ENCODE measurements at places on chromosomes 1 and 21.

- DNase-seq: no peak
Measured at GRCh38 chr1:11530731-11531311, 51.9 kb downstream of the DISP3 start.

DNA sequence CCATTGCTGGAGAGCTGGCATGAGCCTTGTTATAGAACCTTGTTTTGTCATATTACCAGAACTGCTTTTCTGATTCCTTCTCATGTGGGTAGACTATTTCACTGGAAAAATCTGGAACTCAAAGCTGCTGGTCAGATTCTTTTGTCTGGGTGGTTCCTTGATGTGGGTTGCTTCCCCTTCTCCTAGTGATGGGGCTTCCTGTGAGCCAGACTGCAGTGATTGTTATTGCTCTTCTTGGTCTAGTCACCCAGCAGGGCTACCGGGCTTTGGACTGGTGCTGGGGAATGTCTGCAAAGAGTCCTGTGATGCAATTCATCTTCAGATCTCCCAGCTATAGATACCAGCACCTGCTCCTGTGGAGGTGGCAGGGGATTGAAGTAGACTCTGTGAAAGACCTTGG lies 59.4 kb downstream of the GPR137B start:
- DNase-seq: no peak

DNA sequence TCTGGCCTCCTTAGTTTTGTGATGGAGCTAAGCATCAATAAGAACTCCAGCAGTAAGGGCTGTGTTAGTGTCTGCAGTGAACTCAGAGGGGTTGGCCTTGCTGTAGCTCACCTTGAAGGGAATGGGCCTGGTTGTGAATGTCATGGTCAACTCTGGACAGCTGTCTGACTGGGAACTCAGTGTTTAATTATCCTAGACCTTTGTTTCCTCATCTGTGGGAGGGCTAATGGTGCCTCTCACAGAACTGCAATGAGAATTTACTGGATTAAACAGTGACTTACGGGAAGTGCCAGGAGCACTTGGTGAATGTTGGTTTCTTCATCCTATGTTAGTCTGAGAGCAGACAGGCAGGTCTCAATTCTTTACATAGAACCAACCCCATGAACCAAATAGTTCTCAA lies 23.7 kb downstream of the HMGCS2 start:
- DNase-seq: no peak

GRCh38 chr1:162020150-162020549 lies 3.5 kb downstream of the OLFML2B start:
- DNase-seq: no peak

- peak; percentile 15 for DNase-seq
Measured at GRCh38 chr1:159197561-159198557, 6.8 kb upstream of the ACKR1 start.

DNA sequence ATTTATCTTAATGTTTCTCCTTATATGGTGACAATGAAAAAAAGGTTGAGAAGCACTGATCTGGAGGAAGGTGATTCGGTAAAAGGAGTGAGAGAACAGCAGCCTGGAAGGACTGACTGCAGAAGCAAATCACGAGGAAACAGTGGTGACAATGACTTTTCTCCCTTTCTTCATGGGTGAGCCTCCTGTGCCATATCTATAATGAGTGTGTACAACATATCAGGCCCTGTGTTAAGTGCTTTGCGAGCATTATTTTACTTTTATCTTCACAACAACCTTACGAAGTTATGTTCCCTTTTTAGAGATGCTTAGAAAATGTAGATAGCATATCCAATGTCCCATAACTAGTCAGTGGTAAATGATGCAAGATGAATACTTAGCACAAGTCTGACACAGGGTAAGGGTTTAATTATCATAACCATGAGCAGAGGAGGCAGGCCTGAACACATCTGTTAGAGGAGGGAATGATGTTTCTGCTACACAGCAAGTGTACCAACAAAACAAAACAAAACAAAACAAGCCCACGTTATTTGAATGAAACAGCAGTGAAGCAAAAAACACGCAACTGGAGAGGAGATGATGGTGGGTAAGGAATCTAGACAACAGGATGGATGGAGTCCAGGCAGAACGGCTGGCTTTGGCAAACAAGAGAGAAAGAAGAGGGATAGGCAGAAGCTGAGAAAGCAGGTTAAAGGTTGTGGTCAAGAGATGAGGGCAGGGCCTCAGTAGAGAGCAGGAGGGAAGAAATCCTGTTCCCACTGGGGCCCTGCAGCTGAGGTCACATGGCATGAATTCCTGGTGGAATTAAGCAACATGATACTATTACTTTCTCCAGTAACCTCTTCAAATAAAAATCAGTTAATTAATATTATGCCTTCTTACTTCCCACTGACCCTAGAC lies 29.6 kb downstream of the GNG12 start:
- DNase-seq: no peak

DNA sequence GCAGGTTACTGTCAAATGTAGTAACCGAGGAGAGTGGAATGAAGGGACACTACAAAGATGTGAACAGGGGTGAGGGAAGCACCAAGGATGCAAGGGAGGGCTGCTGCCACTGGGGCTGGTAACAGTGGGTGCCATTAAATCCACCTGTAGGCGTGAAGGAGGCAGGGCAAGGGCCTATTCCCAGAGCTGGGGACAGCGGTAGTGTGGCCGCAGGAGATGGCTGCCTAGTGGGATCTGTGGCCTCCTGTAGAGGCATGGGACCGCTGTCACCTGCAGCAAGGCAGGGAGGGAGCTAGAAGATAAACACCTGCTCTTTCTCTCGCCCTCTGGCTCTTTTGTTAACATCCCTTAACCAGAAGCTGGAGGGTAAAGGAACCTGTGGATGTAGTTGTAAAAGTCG lies 80.5 kb upstream of the CNIH3 start:
- DNase-seq: no peak

DNA sequence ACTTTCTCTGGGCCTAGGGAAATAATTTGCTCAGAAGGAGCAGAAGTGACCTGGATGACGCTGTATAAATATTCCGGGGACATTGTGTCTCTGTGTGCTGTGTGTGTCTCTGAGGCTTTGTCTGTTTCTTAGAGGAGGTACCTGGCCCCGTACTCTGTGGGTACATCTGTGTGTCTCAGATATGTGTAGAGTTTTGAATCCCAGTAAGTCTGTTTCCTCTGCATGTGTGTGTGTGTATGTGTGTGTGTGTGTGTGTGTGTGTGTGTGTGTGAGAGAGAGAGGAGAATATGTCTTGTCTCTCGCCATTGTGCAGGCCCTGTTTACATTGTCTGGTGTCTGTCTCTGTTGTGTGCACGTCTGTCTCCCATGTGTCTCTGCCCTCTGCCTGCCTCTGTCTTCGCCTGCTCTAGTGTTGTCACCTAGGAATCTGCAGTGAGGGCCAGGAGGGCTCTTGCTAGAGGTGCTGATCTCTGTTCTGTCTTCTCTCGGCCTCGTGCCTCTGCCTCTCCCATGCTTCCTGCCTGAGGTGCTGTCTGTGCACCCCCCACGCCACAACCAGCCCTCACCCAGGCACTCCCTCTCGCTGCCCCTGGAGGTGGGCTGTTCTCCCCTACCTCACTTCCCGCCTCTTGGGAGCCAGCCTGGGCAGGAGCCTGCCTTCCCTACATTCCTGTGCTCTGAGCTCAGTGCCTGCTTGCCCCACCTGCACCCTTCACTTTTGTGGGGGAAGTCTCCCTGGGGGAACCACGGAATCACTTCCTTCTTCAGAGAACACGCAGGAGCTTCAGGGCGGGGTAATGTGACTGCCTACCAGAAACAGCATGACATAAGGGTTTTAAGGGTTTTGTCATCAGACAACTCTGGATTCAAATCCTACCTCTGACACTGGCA lies 5.9 kb downstream of the MAP7D1 start:
- peak; percentile 59 for DNase-seq

DNA sequence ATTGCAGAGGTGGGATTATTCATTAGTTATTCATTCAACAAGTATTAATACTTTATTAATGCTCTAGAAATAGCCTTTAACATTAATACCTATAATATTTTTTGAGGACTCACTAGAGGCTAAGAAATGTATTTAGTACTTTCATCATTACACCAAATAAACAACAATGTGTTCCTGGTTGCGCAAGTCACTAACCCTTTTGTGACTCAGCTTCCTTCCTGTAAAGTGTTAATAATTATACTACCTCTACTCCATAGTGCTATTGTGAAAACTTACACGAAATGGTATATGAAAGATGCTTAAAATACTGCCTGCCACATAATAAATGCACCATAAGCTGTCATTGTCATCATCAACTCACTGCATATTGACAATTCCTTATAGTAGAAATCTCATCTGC lies 431.0 kb downstream of the DPYD start:
- no peak for DNase-seq

DNA sequence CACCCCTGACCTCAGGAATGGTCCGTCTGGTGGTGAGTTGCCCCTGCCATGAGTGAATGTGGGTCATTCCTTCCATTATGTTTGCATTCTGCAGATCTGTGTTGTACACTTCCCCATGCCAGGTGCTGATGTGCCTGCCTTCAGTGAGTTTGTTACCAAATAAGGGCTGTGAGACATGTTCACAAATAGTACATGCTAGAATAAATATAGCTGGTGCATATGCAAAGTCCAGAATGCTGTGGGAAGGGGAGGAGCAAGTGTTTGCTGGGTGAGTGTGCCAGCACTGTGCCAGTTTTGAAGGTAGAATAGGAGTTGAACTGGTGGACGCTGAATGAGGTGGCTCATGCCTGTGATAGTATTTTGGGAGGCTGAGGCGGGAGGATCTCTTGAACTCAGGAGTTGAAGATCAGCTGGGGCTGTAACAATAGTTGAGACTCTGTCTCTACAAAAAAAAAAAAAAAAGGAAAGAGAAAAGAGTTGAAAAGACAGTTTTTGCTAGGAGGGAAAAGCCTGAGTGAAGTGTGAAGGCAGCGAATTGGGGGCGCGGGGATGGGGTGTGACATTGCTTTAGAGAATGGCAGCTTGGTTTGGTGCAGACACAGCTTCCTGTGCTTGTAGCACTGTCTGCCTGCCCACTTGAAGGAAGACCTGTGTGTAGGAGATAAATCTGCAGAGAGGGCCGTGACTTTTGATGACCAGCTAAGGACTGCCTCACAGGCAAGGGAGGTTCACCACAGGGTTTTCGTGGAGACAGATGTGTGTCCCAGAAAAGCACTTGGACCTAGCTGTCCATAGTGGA lies 61.1 kb downstream of the LGR6 start:
- no peak for DNase-seq

- DNase-seq: no peak
Measured at GRCh38 chr1:80445033-80445432, 1355.7 kb upstream of the ADGRL2 start.

DNA sequence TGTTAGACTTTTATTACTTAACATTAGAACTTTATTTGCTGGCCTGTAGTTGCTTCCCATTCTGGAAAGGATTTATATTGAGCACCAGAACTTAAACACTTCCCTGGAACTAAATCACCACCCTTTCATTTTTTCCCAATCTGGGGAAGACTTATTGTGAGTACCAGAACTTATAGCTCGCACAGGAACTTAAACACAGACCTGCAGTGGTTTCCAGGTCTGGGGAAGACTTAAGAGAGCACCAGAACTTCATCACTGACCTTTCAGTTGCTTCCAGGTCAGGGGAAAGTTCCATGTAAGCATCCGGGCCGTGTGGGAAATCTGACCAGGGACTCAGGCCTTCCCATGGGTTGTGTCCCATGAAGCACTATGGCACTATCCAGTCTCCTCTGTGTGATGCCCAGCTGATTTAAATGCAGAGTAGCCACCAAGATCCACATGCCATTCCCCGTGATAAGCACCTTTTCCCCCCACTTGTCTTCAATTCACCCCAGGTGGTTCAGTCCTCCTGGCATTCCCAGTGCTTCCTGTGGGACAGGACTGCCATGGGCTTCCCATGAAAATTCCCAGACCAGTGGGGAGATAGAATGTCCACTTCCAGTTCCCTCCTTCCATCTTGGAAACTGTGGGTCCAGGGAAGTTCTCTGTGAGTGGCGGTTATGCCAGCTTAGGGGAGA lies 48.9 kb downstream of the C4BPA start:
- no peak for DNase-seq

DNA sequence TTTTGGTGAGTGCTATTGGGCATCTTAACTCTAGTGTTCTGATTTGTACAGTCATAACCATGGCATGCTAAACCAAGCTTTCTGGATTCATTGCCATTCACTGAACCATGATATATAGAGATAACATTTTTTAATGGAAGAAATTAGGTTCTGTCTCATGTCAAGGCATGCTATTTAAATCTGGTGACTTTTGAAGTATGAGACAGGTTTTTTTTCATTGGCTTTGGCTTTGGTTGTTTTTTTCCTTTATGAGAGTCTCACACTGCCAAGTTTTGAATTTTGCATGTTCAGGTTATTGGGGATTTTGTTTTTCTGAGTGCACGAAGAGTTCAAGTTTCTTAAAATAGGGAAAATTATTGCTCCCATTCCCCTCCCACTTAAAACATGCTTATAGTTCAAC lies 141.3 kb upstream of the ADAMTS5 start:
- DNase-seq: no peak

DNA sequence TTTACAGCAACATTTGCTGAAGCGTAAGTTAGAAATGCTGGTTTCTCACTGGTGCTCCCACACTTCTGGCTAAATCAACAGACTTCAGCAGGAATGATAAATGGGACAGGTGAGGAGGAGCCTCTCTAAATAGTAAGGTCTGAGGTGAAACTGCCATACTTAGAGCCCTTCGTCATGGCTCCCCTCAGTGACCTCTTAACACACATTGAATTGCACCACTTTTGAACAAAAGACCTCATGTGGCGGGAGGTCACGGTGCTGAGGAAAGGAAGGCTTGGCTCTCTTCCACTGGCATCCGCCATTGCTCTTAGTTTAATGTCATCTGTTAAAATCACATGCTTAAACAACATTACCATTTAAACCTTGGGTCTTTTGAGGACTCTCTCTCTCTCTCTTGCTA lies 3.4 kb downstream of the MAP3K7CL start:
- DNase-seq: no peak

GRCh38 chr1:64834734-64835133 lies 89.9 kb downstream of the RAVER2 start:
- DNase-seq: no peak

- DNase-seq: no peak
Measured at GRCh38 chr21:27233514-27234115, 266.7 kb upstream of the ADAMTS5 start.

DNA sequence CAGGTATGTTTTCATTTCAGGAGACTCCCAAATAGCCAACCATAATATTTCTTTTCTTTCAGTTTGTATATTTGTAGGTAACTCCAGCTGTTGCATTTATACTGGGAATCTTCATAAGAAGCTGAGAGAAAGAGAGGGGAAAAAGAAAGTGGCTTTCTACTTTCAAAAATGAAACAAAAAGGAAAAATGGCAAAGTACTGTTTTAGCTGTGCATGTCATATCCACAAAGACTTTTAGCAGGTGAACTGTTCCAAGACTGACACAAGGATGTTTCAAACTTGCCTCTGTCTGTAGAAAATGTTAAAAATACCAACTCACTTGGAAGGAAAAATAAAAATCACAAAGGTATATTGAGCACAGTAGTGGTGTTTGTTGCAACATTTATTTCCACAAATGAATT lies 41.9 kb upstream of the CACYBP start:
- DNase-seq: no peak

GRCh38 chr1:61782771-61783170 lies 40.5 kb downstream of the PATJ start:
- peak; percentile 84 for DNase-seq
